Stimulated activated CD4-positive, alpha-beta T cell treated with anti-CD3 and anti-CD28 coated beads, Interleukin-1b, Interleukin-23, amount 100 ng/mL, for 1 hour (primary cell): ENCODE measurements at places on chromosomes 3 and 15.

DNA sequence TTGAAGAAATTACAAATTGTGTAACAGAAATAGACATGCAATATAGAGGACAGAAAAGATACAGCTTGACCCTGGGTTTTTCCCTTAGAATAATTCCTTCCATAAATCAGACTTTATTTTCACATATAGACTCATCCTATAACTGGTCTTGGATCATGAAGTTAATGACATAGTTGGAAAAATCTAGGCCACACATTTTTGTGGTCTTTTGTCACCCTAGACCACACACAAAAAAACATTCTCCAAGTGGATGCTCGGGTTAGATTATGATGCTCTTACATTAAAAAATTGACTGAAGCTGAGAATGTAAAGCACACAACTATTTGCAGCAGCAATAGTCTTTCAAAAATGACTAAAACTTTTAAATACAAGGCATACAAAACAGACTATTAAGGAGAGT is 7.5 kb upstream of the PLA2G4D start:
- DNase-seq = no peak

- no peak for DNase-seq
Observed at GRCh38 chr3:34109846-34110245, 311.4 kb downstream of the PDCD6IP start.

- no peak for DNase-seq
Observed at GRCh38 chr3:23183731-23184130, 19.4 kb upstream of the UBE2E2 start.

DNA sequence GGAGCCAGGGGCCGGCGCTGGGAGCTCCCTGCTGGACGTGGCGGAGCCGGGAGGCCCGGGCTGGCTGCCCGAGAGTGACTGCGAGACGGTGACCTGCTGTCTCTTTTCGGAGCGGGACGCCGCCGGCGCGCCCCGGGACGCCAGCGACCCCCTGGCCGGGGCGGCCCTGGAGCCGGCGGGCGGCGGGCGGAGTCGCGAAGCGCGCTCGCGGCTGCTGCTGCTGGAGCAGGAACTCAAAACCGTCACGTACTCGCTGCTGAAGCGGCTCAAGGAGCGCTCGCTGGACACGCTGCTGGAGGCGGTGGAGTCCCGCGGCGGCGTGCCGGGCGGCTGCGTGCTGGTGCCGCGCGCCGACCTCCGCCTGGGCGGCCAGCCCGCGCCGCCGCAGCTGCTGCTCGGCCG is 1.5 kb downstream of the SMAD6 start:
- DNase-seq = no peak

GRCh38 chr3:128395500-128396162 is 71.1 kb downstream of the DNAJB8 start:
- DNase-seq = no peak

GRCh38 chr3:46098319-46098761 is 71.1 kb upstream of the XCR1 start:
- no peak for DNase-seq

DNA sequence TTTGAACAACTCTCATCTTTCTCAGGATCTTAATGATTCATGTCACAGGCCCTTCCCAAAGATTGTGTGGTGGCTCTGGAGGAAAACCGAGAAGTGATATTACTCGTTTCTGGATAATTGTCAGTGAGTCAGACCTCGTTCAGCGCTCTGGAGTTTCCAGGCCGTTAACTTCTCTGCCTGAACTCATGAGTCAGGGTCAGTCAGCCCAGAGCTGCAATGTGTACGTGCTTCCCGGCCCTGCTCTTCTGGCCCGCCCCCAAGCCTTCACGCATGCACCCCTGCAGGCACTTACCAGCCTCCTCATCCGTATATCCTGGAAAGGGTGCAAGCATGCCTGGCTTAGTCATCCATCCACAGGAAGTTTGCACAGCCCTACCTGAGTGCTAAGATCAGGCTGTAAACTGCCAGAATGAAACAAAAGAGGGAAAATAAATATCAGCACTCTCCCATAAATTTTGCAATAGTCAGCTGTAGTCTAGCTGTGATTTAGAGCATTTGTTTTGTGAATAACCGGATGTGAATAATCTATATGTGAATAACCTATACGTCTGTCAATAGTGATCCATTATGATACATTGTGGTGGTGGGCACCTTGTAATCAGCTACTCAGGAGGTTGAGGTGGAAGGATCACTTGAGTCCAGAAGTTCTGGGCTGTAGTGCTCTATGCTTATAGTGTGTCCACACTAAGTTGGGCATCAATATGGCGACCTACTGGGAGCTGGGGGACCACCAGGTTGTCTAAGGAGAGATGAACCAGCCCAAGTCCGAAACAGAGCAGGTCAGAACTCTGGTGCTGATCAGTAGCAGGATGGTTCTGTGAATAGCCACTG is 35.3 kb upstream of the SEMA4B start:
- DNase-seq = no peak

GRCh38 chr3:192435241-192435640 is 292.1 kb downstream of the FGF12 start:
- DNase-seq = no peak

- DNase-seq = no peak
Observed at GRCh38 chr3:48434591-48435222, 4.8 kb upstream of the PLXNB1 start.

DNA sequence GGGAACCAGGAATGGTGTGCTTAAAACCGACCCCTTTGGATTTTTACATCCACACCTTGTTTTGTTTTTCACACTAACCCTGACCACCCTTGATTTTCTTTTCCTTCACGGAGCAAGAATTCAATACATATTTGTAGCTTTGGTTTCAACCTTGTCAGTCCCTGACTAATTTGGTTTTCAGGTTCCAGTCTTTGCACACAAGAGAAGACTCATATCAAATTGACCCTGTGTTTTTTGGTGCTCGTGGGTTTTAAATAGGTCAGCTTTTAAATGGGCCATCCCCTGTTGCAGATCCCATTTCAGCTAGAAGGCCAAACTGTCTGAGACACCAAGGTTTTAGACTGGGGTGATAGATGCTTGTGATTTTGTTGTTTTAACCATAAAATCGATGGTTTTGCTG is 26.4 kb downstream of the ANP32A start:
- no peak for DNase-seq

DNA sequence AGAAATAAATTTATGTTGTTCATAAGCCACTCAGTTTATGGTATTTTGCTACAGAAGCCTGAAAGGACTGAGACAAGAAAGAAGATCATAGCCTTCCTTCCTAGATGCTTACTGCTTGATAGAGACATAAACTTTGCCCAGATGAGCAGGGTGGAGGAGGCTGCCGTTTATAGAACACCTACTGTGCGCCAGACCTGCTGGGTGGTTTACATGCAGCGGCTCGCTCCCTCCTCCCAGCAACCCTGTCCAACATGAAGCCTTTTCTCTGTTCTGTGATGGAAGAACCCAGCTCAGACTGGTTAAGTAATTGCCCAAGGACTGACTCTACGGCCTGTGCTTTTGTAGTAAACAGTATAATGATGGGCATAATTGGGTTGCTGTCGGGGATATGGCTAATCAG is 37.0 kb downstream of the CORO2B start:
- no peak for DNase-seq

DNA sequence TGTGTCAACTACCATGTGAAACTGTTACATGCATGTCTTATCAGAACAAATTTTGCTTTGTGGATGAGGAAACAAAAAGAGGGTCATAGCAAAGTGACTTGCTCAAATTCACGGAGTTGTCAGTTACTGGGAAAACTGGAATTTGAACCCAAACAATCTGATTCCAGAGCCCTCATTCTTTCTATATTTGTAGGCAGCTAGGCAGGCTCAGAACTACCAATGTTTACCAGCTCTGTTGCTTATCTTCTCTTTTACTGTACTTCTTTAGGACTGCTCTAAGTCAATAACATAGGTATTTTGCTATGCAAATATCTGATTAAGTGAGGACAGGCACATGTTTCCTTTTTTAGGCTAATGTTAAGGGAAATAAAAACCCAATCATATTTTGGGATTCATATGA is 450.5 kb downstream of the ZPLD1 start:
- no peak for DNase-seq

DNA sequence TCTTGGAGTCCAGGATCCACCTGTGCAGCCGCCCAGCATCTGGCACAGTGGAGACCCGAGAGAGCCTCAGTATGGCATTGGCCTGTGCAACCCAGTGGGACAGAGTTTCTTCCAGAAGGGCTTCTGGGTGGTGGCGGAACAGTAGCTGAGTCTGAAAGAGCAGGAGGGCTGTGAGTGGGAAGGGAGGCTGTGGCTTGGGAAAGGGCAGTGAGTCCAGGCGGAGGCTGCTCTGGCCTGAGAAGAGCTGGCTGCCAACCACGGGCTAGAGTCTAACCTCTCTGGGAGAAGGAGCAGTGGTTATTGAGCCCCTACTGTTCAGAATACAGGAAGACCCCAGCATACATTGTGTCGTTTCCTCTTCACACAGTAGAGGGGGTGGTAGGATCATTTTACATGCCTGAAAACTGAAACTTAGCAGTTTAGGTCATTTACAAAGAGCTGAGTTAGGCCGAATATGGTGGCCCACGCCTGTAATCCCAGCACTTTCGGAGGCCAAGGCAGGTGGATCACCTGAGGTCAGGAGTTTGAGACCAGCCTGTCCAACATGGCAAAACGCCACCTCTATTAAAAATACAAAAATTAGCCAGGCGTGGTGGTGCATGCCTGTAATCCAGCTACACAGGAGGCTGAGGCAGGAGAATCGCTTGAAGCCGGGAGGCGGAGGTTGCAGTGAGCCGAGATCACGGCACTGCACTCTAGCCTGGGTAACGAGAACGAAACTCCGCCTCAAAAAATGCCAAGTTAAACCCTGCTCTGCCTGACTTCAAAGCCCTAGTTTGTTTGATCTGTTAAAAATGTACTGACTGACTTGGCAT is 3.2 kb downstream of the AEN start:
- no peak for DNase-seq

DNA sequence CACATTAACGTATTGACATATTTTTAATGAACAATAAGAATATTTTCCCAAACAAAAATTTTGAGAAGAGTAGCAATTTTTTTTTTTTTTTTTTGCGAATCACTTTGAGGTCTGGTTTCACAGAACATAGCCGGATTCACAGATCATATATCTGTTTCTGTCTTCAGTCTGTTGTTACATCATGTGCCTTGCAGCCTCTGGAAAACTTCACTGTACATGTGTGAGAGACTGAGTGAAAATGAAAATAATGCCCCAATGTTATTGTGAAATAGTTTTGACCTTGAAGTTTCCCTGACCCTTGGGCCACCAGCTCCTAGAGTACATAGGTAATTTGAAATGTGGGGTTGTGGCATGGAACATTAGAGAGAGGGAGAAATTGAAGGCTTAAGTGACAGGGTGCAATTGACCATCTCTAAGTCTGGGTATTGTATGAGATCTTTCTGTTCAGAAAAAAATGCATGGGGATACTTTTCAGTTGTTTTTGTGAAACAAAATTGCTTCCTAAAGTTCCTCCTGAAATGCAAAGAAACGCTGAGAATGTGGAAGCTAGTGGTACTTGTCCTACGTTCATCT is 14.0 kb downstream of the ITPR1 start:
- no peak for DNase-seq

- no peak for DNase-seq
Observed at GRCh38 chr15:58312031-58312430, 119.8 kb upstream of the LIPC start.

DNA sequence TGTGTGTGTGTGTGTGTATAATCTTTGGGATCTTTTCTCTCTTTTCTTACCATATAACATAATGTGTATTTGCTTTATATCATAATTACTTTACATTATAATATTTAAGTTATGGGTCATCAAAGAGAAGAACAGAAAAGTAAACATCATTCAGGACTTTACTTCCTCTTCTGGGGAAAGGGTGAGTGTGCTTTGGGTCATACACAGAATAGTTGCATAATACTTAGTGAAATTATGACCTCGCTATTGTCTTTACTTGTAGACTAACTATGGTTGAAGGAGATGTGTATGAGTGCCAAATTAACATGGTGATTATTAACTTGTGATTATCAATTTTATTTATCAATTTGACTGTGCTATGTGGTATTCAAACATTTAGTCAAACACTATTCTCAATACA is 1086.9 kb downstream of the DIPK2A start:
- no peak for DNase-seq

DNA sequence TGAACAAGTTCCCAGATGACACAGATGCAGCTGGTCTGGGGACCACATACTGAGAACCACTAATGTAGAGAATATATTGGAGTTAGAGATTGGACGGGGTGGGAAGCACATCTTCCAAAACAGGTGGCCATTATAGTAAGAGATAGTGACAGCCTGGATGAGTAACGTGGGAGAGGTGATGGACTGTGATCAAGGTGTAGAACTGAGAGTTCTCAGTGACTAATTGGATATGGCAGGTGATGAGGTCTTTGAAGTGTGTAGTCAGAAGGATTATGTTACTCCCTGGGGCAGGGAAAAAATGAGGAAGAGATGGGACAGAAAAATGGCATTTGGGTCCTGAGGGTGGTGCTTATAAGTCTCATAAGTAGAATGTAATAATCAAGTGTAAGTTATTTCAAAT is 66.6 kb downstream of the KCNMB2 start:
- DNase-seq = no peak

- no peak for DNase-seq
Observed at GRCh38 chr3:148585671-148586379, 111.9 kb upstream of the AGTR1 start.

DNA sequence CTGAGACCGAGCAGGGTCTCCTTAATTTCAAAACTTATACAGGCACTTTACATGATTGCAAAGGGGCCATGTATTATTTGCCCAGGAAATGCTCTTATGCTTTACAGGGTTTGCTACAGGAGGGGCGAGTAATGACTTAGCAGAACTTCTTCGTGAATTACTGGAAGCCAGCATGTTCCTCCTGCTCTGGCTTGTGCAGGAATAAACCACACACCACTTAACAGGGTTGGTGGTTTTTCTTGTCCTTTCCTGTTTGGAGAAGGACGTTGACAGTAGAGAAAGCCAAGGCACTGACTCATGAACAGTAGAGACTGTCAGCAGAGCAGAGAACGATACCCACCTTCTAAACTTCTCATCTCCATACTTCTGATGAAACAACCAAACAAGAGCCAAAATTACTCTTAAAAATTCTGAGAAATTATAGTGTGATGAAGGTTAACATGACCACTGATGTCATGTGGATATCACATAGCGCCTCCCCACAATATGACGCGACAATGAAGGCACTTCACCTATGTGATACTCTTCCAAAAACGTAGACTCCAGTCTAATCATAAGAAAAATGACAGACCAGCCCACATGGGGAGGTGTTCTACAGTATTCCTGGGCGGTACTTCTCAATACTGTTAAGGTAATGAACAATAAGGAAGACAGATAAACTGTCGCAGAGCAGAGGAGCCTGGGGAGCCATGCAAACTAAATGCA is 24.7 kb upstream of the MCTP2 start:
- no peak for DNase-seq

DNA sequence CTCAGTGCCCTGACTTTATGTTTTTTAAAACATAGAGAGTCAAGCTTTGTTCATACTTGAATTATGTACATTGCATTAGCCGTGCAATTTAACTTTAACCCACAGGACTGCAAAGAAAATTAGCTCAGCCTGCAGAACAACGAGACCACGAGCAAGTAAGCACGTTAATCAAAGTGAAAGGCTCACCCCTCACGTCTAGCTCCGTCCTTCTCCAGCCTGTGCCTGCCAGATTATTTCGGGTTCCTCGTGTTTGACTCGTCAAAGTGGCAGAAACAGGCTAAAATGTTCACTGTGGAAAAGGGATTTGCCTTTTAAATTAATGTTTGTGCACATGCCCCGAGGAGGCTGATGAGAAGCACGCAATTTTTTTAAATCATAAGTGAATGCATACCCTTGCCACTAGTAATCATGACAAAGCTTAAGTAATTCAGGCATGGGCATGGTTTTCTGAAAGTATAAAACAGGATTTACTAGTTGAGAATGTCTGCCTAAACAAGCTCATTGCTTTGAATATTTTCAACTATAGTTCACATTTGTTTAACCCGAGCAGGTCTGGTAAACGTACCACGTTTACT is 15.3 kb downstream of the ZBTB38 start:
- no peak for DNase-seq
